ENCODE measurements at places on chromosomes 2 and 18. TPM values are rescaled to one million over a fixed set of nuclear protein-coding genes. Genes with fewer than 3 reads are reported as not detected.

DNA sequence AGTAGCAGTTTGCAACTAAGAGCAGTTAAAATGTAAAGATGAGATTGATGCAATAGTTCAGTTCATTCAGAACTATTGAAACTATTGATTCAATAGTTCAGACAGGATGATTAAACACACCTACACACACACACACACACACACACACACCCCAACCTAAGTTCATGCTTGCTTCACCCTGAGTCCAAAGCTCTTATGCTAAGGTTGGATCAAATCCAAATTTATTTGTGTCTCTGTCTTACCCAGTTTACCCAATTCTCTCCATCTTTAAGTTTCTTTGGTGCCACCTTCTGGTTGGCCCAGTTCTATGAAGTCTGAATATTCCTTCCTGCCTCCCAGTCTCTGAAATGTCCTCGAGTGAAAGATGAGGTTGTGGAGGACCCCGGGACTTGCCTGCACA is 5.1 kb downstream of the SERPINB8 start:
- ATAC-seq = no peak

DNA sequence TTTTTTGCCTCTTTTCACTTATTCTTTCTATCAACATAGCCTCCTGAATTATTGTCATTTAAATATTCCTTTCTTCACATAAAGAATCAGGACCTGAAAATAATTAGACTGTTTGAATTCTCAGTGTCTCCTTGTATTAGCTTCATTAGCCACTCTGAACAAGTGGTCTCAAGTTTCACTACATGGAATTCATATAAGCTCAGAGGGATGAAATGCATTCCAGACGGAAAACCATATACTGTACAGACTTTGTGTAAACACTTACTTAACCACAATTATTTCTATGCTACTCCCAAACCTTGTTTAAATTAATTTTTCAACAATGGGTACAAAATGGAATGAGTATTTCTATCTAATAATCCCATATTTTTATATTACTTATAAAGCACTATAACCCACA is 53.4 kb downstream of the CHN1 start:
- ATAC-seq = no peak

- ATAC-seq = peak; percentile 81
Observed at GRCh38 chr2:24065341-24065740, 10.8 kb downstream of the SF3B6 start.

DNA sequence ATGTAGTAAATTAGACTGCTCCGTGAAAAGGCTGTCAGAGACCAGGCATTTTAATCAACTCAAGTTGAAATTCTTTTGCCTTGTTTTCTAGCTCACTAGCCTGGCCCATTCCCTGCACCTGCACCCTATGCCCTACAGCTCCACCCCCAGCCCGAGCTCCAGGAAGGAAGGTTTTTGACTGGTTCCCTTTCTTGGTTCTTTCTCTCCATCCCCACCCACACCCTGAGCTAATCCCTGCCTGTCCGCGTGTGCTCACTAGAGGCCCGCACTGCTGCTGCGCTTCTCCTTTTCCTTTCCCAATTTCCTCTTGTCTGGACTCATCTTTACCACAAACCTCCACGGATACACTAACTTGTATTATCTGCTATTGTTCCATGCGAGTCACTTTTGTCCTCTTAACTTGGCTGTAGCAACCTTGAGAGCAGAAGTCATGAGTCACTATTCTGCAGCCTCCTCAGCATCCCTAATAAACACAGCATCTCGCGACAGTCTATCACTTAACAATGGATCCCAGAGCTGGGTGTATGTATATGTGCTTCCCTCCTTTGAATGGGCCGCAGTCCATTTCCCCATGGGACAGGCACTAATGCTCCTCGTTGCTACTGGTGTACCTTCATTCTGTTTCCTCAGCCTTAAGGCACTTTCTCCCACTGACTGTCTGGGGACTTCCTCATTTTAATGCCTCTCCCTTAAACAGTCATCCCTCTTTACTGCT is 36.5 kb downstream of the COLEC12 start:
- no peak for ATAC-seq

DNA sequence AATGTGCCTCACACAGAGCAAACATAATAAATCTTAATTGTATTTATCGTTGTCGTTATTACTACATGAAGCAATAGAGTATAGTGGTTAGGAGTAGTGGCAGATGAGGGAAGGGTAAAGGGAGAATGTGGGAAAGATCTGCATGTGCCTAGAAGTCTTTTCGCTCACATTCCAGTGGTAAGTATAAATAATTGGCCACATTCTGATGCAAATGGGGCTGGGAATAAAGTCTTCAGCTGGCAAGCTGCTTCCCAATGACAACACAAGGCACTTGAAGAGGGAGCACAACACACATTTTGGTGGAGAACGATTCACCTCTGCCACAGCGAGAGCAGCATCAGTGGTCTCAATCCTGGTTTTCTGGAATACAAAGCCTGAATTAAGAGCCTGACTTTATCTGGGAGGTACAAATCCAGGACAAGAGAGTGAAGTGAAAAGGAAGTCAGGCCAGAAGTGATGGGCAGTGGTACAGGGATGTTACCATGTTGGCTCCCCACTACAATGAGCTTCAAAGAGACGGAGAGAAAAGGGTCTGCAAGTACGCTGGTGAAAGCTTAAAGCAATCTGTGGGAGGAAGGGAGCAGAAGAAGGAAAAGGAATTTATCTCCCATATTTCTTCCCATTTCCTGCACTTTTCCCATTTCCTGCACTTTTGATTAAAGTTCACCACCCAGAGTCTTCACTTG is 112.3 kb downstream of the ARHGAP15 start:
- ATAC-seq = no peak

DNA sequence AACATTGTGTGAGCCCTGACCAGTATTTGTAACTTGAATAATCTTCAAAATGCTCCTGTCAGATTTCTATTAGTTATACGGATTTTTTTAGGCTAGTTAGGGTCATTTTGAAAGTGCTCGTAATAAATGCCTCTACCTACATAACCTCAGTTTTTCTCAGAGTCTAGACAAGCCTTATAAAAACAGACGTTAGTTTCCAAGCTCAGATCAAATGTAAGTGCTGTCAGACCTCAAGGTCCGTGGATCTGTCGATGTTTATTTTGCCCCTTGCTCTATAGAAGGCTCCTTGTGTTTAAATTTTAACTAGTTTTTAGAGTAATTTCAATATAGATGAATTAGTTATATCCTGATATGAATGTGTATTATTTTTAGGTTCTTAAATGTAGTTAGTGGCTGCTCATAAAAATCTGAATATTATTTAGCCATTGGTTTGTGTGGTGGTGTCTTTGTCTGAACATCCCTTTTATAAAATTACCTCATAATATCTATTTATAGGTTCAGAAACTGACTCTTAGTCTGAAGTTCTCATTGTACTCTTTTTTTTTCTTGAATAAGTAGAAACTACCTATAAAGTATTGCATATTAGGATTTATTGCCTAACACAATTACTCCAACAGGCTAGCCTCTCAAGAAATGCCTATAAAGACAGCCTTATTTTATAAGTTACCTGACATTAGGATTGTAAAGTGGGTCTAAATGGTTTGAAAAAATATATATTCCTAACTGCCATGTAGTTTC is 71.1 kb downstream of the MTA3 start:
- ATAC-seq = no peak

- ATAC-seq = no peak
Observed at GRCh38 chr2:60867848-60868247, 13.5 kb upstream of the REL start.

GRCh38 chr2:48148841-48149430 is 242.6 kb upstream of the FBXO11 start:
- no peak for ATAC-seq

- no peak for ATAC-seq
Observed at GRCh38 chr2:38128653-38129052, 52.7 kb upstream of the CYP1B1 start.

DNA sequence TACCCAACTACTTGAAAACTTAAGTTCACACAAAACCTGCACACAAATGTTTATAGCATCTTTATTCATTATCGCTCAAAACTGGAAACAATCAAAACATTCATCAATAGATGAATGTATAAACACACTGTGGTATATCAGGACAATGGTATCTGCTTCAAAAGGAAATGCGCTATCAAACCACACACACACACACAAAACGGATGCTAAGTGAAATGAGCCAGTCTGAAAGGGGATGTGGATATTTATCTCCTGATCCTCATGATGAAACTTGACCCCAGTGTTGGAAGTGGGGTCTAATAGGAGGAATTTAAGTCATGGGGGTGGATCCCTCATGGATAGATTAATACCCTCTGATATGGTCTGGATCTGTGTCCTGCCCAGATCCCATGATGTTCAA is 22.0 kb downstream of the PDCL3 start:
- no peak for ATAC-seq

- ATAC-seq = no peak
Observed at GRCh38 chr2:68454719-68455118, 12.4 kb downstream of the FBXO48 start.

DNA sequence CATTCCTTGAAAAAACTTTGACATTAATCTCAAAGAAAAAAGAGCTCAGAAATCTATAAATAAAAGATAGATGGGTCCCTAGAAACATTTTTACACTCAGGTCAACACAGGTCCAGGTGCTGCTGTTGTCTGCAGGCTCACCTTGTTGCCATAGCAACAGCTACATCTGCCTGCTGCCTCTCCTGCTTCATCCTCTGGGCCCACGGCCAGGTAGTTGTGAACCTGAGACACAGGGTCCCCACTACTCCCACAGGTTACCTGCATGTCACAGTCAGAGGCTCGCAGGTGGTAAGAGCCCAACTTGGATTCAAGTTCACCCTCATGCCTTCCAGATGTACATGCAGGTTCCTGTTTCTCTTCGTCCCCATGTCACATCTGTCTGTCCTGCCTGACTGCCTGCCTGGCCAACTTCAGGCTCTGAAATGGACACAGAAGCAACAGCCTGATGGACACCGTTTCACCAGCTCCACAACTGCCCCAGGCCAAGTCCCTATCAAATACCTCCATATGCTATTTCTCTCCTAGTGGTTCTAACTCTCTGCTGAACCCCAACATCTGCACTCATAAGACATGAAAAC is 88.3 kb upstream of the SALL3 start:
- ATAC-seq = no peak

DNA sequence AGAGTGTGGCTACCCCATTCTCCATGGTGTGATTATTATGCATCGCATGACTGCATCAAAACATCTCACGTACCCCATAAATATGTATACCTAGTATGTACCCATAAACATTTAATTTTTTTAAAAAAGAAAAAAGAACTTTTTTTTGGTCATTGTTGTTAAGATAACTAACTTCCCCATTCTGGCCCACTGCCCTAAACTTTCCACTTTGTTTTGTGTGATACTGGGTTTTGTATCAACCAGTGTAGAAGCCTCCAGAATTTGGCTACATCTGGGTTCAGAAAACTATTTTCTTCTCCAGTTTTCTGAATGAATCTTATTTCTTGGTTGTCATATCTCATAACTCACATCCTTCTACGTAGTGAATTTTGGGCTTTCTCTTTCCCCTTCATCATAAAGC is 62.3 kb upstream of the NABP1 start:
- no peak for ATAC-seq

- peak; percentile 99 for ATAC-seq
Observed at GRCh38 chr2:25817630-25818029, 60.7 kb downstream of the ASXL2 start.

DNA sequence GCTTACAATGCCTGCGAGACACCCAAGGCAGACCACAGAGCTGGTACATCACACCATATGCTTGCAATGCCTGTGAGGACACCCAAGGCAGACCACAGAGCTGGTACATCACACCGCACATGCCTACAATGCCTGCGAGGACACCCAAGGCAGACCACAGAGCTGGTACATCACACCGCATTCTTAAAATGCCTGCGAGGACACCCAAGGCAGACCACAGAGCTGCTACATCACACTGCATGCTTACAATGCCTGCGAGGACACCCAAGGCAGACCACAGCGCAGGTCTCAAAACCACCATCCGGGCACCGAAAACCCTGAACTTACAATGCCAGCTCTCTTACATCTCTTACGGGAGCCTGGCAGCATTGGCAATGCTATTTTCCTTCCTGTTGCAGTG is 799.6 kb downstream of the GALR1 start:
- no peak for ATAC-seq

GRCh38 chr2:241391892-241392665 is 36.0 kb downstream of the FARP2 start:
- ATAC-seq = no peak

Gene NRP2
- total RNA-seq = 2.2 TPM

Gene CCDC93
- 43.6 TPM for total RNA-seq

Gene UCN
- total RNA-seq = 1.7 TPM

Gene MYO3B
- total RNA-seq = 0.79 TPM

Gene GALNT3
- 8.9 TPM for total RNA-seq

Gene NHEJ1
- 24.1 TPM for total RNA-seq

Gene CLEC4F
- total RNA-seq = not detected

Gene ASB1
- 35.3 TPM for total RNA-seq

Gene BARD1
- total RNA-seq = 22.3 TPM

Gene UGT1A5
- not detected for total RNA-seq

Gene PPP1R1C
- not detected for total RNA-seq

Gene GCKR
- total RNA-seq = not detected

Gene AFTPH
- total RNA-seq = 49.8 TPM

Gene TWIST2
- not detected for total RNA-seq

Gene ZSWIM2
- not detected for total RNA-seq
